ENCODE measurements at places on chromosomes 6 and 20.

DNA sequence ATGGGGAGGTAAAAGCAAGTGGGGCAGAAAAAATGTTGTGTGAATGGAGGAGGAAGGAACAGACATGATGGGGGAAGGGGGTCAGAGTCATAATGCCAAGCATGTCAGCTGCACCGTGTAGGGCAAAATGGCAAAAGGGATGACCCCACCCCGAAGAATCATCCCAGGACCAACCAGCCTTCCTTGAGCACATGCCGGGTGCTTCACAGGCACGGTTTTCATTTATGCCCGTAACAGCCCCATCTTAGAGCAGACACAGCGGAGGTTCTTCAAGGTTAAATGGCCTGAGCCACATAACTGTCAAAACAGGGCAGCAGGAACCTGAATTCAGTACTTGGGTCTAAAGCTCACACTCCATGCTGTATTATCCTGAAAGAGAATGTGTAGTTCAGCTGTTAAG lies 322.2 kb downstream of the ZFAND3 start:
- DNase-seq: no peak

GRCh38 chr6:50116390-50116789 lies 66.7 kb upstream of the DEFB112 start:
- DNase-seq: no peak

GRCh38 chr20:62830251-62830650 lies 13.4 kb downstream of the COL9A3 start:
- DNase-seq: peak; percentile 67

- no peak for DNase-seq
Measured at GRCh38 chr6:37518116-37518515, 18.4 kb upstream of the CCDC167 start.

GRCh38 chr6:42440027-42440426 lies 11.7 kb downstream of the TRERF1 start:
- DNase-seq: no peak

DNA sequence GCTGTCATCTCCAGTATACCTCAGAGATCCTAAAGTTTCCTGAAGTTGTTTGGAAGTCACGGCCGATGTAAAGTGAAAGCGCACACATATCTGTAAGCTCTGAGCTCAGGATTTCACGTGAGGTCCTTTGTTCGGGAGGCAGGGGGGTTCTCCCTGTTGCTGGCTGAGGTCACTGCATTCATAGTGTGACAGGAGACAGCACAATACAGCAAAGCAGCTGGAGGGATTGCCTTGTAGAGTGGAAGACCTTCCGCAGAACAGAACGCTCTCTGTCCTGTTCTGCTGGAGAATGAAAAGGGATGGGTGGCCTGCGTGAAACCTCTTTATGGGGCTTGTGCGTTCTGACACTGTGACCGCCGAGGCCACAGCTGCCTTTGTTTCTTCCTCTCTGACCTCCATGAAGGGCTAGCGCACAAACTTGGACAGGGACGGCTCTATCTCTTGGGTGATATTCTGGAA lies 13.4 kb upstream of the SERPINB1 start:
- DNase-seq: no peak

GRCh38 chr20:64116541-64117431 lies 9.4 kb upstream of the NPBWR2 start:
- no peak for DNase-seq

GRCh38 chr6:30849903-30850651 lies 34.2 kb upstream of the DDR1 start:
- DNase-seq: no peak

DNA sequence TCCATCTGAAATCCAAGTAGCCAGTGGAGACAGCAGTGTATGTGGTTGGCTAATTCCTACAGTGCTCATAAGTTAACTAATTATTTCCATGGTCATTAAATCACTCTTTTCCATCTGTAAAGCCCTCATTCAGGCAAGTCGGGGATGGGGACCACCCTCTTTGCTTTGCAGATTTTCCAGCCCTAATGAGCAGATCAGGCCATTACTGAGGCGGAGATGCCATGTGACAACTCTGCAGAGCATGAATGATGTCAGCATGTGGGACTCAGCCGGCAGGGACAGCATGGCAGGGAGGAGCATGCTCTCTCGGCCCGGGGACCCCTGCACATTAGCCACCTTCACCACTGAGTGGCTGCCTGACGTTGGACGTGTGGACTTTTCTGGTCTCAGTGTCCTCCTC lies 623.3 kb upstream of the CDH4 start:
- no peak for DNase-seq

DNA sequence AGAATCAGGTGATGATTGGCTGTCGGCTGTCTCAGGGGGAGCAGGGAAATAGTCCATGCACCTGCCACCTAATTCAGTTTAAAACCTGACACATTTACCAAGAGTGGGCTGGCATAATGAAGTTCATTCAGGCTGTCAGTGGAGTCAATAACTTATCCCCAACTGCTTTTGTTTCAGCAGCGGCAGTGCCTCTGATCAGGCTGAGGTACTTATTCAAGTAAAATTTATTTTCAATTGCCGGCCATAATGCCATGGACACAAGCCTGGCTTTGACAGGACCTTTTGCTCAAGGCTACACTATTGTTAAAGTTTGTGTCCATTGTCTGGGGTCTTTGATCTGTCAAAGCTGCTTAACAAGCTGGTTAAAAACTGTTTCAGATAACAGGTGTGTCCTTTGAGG lies 20.6 kb downstream of the OLIG3 start:
- DNase-seq: no peak

- DNase-seq: no peak
Measured at GRCh38 chr6:133843098-133843497, 45.8 kb upstream of the TCF21 start.

DNA sequence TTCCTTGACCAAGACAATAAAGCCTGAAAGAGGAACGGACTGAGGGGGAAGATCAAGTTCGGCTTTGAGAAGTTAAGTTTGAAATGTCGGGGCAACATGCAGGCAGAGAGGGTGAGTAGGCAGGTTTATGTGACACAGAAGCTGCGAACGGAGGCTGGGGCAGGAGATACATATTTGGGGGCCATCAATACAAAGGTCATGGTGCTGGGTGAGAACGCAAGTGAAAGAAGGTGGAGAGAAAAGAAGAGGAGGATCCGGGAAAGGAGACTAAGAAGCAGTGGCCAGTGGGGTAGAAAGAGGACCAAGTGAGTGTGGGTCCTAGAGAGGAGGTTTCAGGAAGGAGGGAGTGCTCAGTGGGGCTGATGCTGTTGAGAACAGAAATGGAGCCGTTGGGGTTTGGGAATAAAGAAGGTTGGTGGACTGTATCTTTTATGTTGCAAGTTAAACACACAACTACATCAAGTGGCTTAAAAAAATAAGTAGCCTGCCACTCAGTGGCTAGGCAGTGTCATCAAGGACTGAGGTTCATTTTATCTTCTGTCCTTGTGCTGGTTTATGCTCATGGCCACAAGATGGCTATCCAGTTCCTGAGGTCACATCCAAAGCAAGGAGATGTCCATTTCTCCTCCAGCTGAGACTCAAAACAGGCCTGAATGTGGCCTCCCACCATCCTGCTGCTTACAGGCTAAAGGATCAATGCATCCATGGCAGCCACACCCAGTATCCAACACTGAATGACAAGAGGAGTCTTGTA lies 1.7 kb upstream of the BLCAP start:
- DNase-seq: no peak

DNA sequence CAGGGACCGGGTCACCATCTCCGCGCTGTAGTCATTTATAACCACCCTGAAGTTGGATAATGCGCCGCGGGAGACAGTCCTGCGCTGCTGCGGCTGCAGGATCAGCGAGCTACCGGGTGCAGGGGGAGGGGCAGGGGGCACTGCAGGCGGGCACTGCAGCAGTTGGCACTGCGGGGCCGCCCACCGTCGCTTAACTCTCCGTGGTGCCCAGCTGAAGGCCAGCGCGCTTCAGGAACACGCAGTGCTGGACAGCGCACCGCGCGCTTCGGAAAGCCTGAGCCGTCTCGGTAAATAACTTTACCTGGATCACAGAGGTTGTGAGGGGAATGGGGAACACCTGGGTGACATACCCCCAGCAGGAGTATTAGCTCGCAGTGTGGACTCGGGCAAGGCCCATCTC lies 12.4 kb upstream of the LRFN2 start:
- peak; percentile 46 for DNase-seq

- no peak for DNase-seq
Measured at GRCh38 chr20:48492015-48492714, 335.6 kb downstream of the PREX1 start.

DNA sequence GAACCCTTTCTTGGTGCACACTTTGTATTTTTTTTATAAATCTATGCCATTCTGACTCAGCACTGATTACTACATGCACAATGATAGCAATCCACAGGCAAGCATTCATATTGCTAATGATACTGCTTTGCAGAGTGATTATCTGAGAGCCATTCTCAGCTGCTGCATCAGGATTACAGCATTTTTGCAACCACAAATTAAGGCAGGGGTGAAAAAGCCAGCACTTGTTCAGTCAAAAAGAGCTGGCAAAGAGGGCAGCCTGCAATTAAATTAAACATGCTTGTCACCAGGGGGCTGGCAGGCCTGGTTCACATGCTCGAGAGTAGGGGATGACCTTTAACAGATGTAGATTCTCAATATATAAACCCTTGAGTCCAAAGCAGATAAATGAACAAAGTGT lies 40.7 kb upstream of the SLC17A4 start:
- DNase-seq: no peak

DNA sequence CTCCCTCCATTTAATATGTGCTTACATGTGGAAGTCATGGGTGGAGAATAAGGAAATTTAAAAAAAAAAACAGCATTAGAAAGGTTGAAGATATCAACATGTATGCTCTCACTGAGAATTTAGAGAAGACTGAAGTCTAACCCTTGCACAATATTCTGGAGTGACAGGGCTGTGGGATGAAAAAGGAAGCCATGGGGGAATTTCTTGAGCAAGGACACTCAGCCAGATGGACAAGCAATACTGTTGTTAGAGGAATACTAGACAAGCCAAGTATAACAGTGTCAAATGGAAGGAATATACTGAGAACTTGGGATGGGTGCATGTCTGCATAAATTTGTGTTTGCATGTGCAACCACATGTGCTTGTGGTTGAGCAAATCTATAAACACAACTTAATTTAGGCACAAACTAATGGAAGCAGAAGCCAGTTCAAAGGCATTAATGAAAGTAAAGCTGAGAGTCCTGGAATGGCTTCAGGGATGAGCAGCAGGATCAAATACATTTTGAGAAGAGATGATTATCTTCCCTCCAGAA lies 119.7 kb downstream of the ADGRB3 start:
- no peak for DNase-seq

DNA sequence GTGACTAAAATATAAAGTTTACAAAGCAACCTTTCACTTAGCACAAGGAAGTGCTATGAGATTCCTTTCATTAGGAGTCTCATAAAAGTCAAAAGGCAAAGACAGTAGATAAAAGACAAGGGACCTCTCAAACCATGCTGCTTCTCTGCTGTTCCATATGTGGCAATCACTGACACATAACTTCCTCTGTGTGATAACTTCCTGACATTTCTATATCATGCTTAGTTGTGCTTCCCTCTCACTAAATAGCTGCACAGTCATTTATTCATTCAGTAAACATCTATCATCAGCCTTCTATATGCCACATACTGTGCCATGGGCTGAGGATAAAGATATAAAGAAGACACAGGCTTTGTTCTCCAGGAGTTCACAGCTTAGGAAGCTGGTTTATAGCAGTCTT lies 214.8 kb upstream of the GRIK2 start:
- no peak for DNase-seq

DNA sequence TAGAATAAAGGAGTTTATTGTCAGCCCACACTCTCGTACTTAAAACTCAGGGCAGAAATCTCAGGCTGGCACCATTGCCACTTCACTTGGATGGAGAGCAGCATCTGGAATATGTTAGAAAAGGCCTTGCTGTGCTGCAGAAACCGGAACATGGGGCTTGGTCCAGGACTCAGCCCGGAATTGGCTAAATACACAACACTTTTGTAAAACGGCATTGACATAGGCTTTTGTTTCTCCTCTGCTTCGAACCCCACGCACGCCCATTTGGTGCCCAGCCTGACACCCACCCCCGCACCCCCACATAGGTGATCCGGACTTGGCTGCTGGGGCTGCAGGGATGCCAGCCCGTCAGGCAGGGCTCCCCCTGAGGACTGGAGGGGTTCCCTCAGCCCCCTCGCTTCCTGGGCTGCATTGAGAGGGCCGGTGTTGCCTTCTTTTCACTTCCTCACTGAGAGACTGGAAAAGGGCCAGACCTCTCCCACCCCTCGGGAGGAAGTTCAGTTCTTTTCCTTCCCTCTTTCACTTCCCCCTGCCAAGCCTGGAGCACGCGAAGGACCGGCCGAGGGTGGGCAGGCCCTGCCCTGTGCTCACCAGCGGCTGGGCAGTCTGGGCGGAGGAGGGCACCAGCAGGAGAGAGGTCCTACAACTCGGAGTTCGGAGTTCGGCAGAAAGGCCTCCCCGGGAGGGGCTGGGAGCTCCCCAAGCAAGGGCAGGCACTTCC lies 17.9 kb upstream of the CST3 start:
- no peak for DNase-seq

- DNase-seq: no peak
Measured at GRCh38 chr20:17223553-17223952, 3.3 kb upstream of the PCSK2 start.

GRCh38 chr6:95364016-95364604 lies 213.2 kb upstream of the MANEA start:
- no peak for DNase-seq

DNA sequence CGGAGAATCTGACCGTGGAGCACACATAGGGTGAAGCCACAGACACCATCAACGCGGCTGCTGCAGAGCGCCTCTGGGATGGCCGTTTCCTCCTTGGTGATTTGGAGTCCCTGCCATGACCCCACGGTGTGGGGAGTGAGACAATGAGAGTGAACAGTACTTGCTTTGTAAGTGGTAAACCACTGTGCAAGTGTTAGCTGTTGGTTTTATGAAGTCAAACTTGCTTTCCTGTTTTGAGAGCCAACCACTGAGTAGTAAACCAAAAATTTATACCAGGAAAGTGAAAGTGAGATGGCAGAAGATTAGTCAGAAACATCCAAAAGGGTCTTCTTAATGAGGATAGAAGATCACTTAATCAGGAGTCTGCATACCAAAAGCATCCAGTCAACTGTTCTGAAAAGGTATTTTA lies 160.7 kb downstream of the FOXC1 start:
- DNase-seq: no peak

DNA sequence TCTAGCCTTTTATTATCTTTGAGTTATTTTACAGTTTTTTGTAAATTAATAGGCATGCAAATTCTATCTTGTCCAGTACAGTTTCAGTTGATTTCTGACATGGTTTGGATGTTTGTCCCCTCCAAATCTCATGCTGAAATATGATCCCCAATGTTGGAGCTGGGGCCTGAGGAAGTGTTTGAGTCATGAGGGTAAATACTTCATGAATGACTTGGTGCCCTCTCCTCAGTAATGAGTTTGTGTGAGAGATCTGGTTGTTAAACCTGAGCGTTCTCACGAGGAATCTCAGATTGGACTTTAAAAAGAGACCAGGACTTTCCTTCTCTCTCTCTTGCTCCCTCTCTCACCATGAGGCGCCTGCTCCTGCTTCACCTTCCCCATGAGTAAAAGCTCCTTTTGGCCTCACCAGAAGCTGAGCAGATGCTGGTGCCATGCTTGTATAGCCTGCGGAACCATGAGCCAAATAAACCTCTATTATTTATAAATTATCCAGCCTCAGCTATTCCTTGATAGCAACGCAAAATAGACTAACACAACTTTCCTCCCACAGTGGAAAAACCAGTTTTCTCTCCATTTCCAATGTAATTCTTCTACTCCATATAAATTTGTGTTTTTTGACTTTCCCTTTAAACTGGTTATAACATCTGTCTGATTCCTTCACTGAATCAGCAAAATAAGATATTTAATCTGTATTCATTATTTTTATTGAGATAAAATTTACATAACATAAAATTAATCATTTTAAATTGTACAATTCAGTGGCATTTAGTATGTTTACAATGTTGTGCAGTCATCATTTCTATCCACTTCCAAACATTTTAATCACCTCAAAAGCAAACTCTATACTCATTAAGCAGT lies 78.7 kb upstream of the PRSS16 start:
- DNase-seq: no peak

All from pancreas (tissue), 10 donors.